ENCODE measurements at places on chromosomes 1 and 21. TPM values are rescaled to one million over a fixed set of nuclear protein-coding genes. Genes with fewer than 3 reads are reported as not detected.

TRNP1 gene
- total RNA-seq = 26.5 TPM

FALEC gene
- not detected for total RNA-seq

CFAP74 gene
- total RNA-seq = not detected

DMRTA2 gene
- total RNA-seq = not detected

RGS16 gene
- total RNA-seq = not detected

KRTAP10-12 gene
- not detected for total RNA-seq

NPPA gene
- not detected for total RNA-seq

GBP5 gene
- not detected for total RNA-seq

ECM1 gene
- 58.2 TPM for total RNA-seq

HNRNPR gene
- total RNA-seq = 59.5 TPM

CRYAA gene
- not detected for total RNA-seq

SPRR2E gene
- total RNA-seq = not detected

RGS8 gene
- total RNA-seq = not detected

EPHA2 gene
- total RNA-seq = 5.2 TPM

PTPN7 gene
- not detected for total RNA-seq

SUSD4 gene
- not detected for total RNA-seq

RNF186 gene
- not detected for total RNA-seq

SLC66A1 gene
- 37.9 TPM for total RNA-seq

LCE1C gene
- total RNA-seq = not detected

BACH1 gene
- 51.6 TPM for total RNA-seq

TRIM62 gene
- total RNA-seq = 13.4 TPM

ETV3 gene
- 38.2 TPM for total RNA-seq

KIRREL1 gene
- 79.2 TPM for total RNA-seq

RCSD1 gene
- total RNA-seq = not detected

HFM1 gene
- 1.5 TPM for total RNA-seq

PTGER3 gene
- under 0.01 TPM for total RNA-seq

RCAN3 gene
- total RNA-seq = 13.7 TPM

THEM5 gene
- not detected for total RNA-seq

TMEM82 gene
- total RNA-seq = not detected

LAPTM5 gene
- not detected for total RNA-seq

SPRR2G gene
- total RNA-seq = not detected

SEC16B gene
- 0.31 TPM for total RNA-seq

ZYG11A gene
- total RNA-seq = under 0.01 TPM

FAM72D gene
- 0.34 TPM for total RNA-seq

ZNF684 gene
- 5.8 TPM for total RNA-seq

LIN28A gene
- not detected for total RNA-seq

PEX19 gene
- total RNA-seq = 46.0 TPM

MYBPH gene
- not detected for total RNA-seq

FOXE3 gene
- total RNA-seq = not detected

GJB4 gene
- not detected for total RNA-seq

LAD1 gene
- total RNA-seq = not detected

TARDBP gene
- total RNA-seq = 134 TPM

ADAMTSL4 gene
- 0.67 TPM for total RNA-seq
